Smooth muscle cell of trachea (primary cell): ENCODE measurements at places on chromosomes 1 and 21. TPM values are rescaled to one million over a fixed set of nuclear protein-coding genes. Genes with fewer than 3 reads are reported as not detected.

The CYP4X1 gene
- total RNA-seq: 0.15 and 0.17 TPM in 2 replicates

The DIRAS3 gene
- 0.58 and 1.3 TPM in 2 replicates for total RNA-seq

The TYW3 gene
- total RNA-seq: 13.9 and 18.0 TPM in 2 replicates

The LAMB3 gene
- total RNA-seq: 25.5 and 42.8 TPM in 2 replicates

The DIO1 gene
- under 0.01 TPM in 1 of 2 replicates, not detected in the other for total RNA-seq

The EIF4G3 gene
- total RNA-seq: 41.4 and 44.8 TPM in 2 replicates

The KPRP gene
- total RNA-seq: not detected in 2 replicates

The ZNF648 gene
- total RNA-seq: not detected in 2 replicates

The FAM229A gene
- total RNA-seq: 1.6 and 2.3 TPM in 2 replicates

The DOP1B gene
- 11.7 and 15.0 TPM in 2 replicates for total RNA-seq

The PPM1J gene
- 1.3 and 1.5 TPM in 2 replicates for total RNA-seq

The AVPR1B gene
- total RNA-seq: not detected in 2 replicates

The RIPPLY3 gene
- total RNA-seq: not detected in 2 replicates

The UTS2 gene
- total RNA-seq: not detected in 2 replicates

The TINAGL1 gene
- 0.99 and 1.7 TPM in 2 replicates for total RNA-seq

The HSD3B1 gene
- total RNA-seq: not detected in 2 replicates

The ELOVL1 gene
- total RNA-seq: 38.7 and 56.4 TPM in 2 replicates

The AIRE gene
- under 0.01 TPM in 1 of 2 replicates, not detected in the other for total RNA-seq

The PAQR6 gene
- total RNA-seq: 0.29 and 0.66 TPM in 2 replicates

The HAO2 gene
- not detected in 2 replicates for total RNA-seq

The FCRL1 gene
- not detected in 2 replicates for total RNA-seq

The LCE1A gene
- not detected in 2 replicates for total RNA-seq

The GPR153 gene
- total RNA-seq: 6.4 and 26.5 TPM in 2 replicates

The MRPL20 gene
- 63.5 and 109 TPM in 2 replicates for total RNA-seq

The UBL4B gene
- under 0.01 TPM in 1 of 2 replicates, not detected in the other for total RNA-seq

The EPHA10 gene
- 0.15 TPM in 1 of 2 replicates, not detected in the other for total RNA-seq

The C1QTNF12 gene
- total RNA-seq: 2.5 and 5.1 TPM in 2 replicates

The HSD11B1 gene
- 22.5 and 28.8 TPM in 2 replicates for total RNA-seq

The OR2L8 gene
- total RNA-seq: not detected in 2 replicates

The FAM177B gene
- not detected in 2 replicates for total RNA-seq

The CR1 gene
- under 0.01 TPM in 1 of 2 replicates, not detected in the other for total RNA-seq

The ATP6V1G3 gene
- total RNA-seq: not detected in 2 replicates

The RNU1-4 gene
- under 0.01 TPM in 2 replicates for total RNA-seq

The SNRNP40 gene
- 83.2 and 91.9 TPM in 2 replicates for total RNA-seq

The PPIAL4G gene
- total RNA-seq: not detected in 2 replicates

The IL10 gene
- total RNA-seq: not detected in 2 replicates

The ZBTB7B gene
- 11.1 and 22.0 TPM in 2 replicates for total RNA-seq

The S100A1 gene
- total RNA-seq: 0.17 TPM in 1 of 2 replicates, not detected in the other
